ENCODE measurements at places on chromosomes 7 and 10.
A peak's percentile ranks its signal among the peaks of the same experiment; 100 is the strongest.

DNA sequence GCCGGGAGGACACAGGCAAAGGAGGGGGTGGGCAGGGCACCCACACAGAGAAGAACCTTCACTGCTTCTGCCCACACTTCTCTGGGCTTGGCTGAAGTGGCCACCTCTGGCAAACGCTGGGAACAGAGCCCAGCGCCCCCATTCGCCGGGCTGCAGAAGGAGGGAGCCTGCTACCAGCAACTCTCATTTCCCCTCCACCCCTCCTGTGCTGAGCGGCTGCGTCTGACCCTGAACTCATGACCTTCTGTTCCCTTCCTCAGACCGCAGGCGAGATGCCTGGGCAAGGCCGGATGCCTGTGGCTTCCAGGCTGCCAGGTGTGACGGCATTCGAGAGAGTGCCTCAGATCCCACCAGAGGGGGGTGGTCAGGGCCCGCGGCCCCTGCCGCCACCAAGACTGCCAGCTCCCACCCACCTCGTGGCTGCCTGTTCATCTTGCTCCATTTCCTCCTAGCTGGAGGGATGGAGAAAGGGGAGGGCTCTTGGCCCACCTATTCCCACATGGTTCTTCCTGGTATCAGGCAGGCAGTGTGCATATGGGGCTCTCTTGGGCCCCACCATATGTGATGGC, 19.8 kb downstream of the DNAJB12 start:
- DNase-seq, result no peak

- no peak for DNase-seq
These were observed 6.2 kb downstream of the TET1 start for GRCh38 chr10:68566351-68566750.

DNA sequence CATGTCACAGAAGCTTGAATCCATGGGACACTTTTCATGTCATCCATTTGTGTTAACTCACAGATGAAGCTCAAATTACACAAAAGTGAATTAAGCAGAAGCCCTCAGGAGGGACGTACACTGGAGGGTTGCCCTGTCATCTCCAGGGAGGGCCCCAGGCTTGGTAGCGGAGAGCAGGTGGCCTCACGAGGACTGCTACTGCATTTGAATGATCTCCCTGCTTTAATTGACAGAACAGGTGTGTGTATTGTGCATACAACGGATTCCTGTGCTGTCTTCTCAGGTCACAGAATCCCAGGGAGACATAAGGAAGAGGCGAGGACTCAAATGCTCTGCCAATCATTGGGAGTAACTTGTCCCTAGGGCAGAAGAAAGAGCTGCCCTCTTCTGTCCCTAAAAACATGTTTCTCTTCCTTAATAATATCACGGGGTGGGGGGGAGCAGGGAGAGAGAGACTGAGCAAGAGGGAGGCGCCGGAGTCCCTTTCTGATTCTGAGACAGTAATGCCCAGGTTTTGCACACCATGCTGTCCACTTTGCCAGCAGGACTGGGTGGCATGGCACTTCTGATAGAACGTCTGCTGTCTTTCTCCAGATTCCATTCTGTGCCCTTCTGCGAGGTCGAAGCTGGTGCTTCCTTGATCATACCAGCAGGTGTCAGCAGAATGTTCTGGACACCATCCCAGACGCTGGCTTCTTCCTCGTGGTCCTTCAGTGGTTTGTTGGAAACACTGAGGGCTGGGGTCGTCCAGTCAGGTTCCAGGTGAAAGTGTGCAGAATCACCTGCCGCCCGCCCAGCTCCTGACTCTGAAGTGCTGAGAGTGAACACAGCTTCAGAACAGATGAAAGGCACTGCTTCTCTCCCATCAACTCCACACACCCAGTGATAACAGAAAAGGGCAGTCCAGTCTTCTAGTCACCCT, 26.2 kb upstream of the RASGEF1A start:
- peak; percentile 5 for DNase-seq

DNA sequence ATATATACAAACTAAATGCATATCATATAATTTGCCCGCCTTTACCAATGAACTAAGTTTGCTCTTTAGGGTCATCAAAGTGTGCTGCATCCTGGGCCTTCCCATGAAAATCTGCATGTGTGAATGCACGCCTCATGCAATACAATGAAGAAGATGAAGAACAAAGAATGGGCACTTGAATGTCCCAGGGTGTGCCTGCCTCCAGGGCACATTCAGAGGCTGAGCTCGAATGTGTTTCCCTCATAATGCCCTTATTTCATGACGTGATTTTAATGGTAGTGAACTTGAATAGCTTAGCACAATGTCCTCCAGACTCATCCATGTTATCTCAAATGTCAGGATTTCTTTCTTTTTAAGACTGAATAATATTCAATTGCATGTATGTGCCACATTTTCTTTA, 824.9 kb downstream of the TNS3 start:
- no peak for DNase-seq

GRCh38 chr7:110407706-110408105, 683.2 kb upstream of the LRRN3 start:
- no peak for DNase-seq

- DNase-seq, result no peak
These were observed 25.1 kb upstream of the DNAJB12 start for GRCh38 chr10:72379776-72380175.

All from NCI-H187 treated with DMSO at 0.1 percent for 48 hours (cell line).